Activated CD8-positive, alpha-beta memory T cell treated with anti-CD3 and anti-CD28 coated beads for 1 hour (primary cell): ENCODE measurements at places on chromosomes 3 and 15.

GRCh38 chr15:45456212-45457106 is 66.1 kb downstream of the SLC30A4 start:
- no peak for DNase-seq

DNA sequence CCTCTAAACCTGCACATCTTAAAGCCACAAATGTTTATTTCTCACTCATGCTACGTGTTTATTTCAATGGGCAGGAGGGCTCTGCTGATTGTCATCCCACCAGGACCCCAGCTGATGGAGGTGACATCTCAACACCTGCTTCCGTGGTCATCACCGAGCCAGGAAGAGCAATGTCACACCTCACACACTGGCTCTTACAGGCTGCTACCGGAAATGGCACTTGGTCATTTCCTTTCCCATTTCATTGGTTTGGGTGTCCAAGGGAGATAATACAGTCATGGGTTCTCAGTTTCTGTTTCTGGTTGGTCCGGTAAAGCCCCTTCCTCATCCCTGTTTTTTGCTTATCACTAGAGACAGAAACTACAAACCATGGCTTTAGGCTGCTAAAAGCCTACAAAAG is 41.9 kb downstream of the ABHD2 start:
- no peak for DNase-seq

GRCh38 chr3:38480093-38480445 is 16.1 kb upstream of the EXOG start:
- DNase-seq: no peak

DNA sequence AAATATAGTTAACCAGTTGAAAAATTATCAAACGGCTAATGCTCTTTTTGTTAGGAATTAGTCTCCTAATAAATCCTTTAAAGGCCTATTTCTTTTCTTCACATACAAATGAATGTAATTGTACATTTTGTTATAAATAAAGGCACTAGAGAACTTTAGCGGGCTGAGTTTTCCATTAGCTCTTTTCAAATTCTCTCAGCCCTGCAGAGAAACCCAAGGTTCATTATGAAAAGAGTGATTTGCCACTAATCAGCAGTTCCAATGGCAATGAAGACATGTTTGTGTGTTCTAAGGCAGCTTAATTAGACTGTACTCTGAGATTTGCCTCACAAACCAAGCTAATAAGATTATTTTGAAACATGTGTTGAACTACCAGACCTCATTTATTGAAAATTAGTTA is 64.6 kb upstream of the P2RY1 start:
- no peak for DNase-seq

- no peak for DNase-seq
Measured at GRCh38 chr3:45940781-45941365, 2.4 kb upstream of the CXCR6 start.

DNA sequence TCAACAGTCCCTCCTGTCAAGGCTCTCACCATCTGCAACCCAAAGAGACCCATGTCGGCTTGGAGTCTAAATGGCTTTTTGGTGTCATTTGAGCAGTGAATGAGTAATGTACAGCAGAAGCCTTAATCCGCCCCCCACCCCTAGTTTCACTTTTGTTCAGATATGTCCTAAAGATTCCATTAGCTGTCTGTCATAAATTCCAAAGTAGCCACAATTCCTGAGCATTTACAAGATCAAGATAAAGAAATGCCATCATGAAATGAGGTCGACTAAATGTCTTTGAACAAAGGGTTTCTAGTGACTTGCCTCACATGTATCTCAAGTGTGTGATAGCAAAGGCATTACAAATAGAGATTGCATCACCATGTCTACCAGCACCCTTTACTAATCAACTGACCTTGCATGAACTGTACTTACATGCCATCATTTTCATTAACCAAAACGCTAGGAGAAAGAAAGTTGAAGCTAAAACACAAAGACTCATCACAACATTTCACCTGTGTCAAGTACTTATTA is 123.8 kb upstream of the PHLDB2 start:
- no peak for DNase-seq

DNA sequence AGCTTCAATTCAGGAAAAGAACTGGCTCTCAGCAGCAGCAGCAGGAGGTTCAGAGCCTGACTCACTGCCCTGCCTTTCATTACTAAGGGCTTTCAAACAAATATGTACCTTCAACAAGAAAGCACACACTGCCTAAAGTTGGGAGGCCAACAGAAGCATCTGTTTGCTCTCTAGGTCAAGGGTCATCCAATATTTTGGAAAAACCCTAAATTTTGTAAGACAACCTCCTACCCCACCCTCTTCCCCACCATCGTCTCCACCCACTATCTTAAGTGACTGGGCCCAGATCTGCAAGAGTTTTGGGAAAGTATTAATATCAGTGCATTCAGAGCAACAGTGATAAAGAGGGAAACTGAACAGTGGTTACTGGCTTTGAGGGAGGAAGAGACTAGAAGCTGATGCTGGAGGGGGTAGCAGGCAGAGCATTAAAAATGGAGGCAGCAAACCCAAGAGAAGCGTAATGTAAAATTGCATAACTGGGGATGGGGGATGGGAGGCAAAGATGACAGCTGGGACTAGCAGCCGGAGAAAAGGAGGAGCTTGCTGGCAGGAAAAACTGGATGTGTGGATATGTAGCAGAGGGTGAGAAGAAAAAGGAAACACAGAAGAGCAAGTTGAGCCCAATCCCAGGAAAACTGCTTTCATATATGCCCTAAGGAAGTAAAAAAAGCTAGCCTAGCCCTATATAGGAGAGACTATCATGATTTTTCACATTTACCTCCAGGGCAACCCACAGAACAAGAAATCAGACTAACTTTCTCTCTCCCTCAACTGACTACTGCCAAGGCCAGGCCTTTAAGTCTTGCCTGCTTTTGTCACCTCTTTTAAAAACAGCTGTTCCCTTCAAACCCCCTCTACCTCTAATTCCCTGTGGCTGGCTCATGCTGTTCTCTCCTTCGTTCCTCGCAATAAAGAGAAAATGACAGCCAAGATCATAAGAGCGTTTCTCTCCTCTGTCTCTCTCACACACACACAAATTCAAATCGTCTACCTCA is 31.4 kb downstream of the NPTN start:
- DNase-seq: no peak

GRCh38 chr3:170982733-170983132 is 43.8 kb downstream of the SLC2A2 start:
- DNase-seq: no peak

DNA sequence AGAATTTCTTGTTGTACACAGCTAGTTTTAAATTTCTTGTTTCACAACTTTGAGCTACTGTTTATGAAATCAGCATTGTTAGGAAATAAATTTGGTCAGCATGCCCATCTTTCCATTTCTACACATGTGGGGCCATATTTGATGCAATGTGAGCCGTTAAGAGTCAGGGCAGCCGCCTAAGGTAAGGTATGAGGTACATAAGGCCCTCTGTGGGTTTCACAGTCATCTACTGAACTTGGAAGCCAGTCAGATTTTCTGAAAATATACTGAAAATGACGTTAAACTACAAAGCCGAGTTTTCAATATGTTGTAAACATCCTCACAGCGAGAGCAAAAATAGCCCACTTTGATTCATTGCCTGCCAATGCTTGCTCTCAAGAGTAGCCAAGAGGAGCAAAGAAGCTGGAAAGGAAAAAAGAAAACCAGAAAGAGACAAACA is 94.7 kb upstream of the PDZRN3 start:
- DNase-seq: no peak

GRCh38 chr3:73259856-73260255 is 198.4 kb downstream of the EBLN2 start:
- no peak for DNase-seq

- no peak for DNase-seq
Measured at GRCh38 chr3:42846685-42847522, 28.8 kb downstream of the CYP8B1 start.

- DNase-seq: no peak
Measured at GRCh38 chr15:31020542-31020941, 29.1 kb upstream of the MTMR10 start.

DNA sequence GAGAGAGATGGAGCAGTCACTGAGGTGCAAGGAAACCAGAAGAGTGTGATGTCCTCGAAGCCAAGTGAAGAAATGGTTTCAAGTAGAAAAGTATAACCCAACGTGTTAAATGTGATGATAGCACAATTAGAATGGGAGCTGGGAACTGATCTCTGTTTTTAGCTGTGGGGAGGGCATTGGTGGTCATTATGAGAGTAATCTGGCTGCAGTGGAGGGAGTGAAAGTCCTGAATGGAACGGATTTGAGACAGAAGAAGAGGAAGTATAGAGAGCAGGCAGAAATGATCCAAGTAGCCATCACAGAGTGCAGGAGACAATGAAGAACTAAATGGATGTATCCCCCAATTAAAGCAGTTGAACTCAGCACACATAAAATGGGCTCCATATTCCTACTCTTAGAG is 235.3 kb downstream of the IGSF11 start:
- no peak for DNase-seq

GRCh38 chr3:42672515-42672914 is 12.8 kb upstream of the KLHL40 start:
- no peak for DNase-seq

- DNase-seq: no peak
Measured at GRCh38 chr3:18440066-18440722, 15.1 kb upstream of the SATB1 start.

DNA sequence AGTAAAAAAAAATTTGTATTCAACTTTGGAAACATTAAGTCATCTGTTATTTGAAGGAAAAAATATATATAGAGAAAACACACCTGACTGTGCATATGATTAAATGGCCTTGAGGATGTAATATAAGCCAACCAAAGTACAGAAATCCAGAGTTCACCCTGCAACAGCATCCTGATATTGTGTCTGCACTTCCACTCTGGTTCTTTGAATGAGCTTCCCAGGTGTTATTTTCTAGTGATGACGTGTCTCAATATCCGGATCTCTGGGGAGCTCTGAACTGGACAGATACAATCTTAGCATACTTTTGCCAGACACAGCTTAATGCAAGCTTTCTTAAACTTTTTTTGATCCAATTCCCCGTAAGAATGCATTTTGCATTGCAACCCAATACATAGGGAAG is 19.5 kb upstream of the PIK3CB start:
- DNase-seq: no peak

GRCh38 chr15:58471348-58471747 is 39.6 kb downstream of the LIPC start:
- no peak for DNase-seq

DNA sequence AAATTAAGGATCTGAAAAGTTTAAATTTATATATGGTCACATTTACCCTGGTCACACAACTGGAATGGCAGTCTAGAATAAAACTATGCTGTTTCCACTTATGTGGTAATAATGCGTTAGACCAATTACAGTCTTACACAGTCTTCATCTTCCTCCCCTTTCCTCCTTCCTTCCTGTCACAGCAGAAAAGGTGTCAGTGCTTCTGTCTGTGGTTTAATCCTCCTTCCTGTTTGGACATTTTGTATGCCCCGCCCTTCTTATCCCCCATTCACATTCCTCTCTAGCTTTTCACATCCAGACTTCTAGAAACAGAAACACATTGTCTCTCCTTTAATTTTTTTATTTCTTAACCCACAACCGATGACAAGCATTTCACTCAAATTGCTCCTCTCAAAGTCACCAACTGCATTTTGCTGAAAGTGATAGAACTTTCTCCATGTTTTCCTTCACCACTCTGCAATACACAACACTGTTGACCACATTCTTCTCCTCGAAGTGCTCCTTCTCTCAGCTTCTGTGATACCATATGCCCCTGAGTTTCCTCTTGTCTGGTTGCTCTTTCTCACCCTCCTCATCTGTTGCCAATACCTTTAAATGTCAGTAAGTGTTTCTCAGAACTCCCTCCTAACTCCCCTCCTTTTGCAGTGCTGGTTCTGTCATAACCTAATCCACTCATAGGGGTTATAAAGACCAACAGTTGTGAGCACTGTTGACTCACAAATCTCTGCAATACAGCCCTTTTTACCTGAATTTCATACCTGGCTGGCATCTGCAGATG is 271.6 kb downstream of the UBE2E2 start:
- no peak for DNase-seq

DNA sequence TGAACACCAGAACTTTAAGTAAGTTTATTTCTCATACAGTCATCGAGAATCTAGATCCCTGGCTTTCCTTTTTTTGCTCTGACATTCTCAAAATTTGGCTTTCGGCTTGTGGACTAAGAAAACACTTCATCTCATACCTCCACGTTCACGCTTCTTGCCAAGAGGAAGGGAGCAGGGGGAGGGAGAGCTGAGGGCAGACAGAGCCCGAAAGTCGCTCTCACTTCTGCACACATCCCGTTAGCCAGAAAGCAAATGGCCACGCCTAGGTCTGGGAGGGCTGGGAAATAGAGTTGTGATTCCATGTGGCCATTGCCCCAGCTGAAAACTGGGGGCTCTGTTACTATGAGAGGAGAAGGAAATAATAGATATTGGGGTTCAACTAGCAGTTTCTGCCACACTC is 57.3 kb downstream of the MAP6D1 start:
- DNase-seq: no peak

DNA sequence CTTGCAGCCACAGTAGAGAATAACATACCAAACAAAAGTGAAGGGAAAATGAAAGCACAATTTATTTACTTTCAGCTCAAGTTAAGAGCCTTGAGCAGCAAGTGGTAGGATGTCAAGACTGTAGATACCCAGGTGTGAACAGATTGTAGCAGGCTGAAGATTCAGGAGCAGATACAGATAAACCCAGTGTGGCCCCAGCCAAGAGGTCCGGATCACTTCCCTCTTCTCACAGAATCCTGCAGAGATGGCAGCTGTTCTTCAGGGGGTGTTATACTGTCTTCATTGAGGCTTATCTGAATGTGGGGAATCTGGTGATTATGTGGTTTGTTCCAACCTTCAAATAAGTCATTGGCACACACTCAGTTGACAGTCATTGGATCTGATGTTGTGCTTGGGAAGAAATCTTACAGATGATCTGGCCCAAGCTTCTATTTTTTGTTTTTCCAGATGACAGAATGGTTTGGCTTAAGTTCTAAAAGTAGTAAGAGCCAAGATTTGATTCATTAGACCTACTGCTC is 2.2 kb downstream of the STARD9 start:
- DNase-seq: no peak

DNA sequence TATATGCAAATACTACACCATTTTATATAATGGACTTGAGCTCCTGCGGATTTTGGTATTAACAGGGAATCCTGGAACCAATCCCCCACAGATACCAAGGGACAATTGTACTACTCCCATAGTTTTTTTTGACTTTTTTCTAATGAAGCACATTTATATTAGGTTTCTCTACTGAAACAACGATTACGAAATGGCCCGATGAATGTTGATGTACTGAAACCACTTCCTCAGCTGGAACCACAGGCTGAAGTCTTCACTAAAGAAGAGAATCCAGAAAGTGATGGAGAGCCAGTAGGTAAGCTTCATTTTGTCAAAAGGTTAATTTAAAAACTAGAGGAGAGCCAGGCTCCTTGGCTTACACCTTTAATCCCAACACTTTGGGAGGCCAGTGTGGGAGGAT is 121.5 kb upstream of the LRRFIP2 start:
- DNase-seq: no peak

DNA sequence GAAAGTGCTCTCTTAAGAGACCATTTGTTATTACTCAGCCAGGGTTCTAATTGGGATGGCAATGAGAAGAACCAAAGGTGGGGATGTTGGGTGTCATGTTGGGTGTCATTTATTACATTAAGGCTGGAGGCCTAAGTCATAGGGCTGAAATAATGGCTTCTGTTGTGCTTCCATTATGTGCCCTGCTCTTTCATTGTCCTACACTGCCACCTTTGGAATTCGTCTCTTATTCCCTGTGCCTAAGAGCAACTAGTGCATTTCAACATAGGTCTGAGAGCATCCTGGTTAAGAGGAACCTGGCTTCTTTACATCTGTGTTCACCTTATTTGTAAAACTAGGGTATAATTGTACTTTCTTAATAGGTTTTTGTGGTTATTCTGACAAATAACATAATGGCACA is 32.2 kb downstream of the RIOX2 start:
- no peak for DNase-seq

- no peak for DNase-seq
Measured at GRCh38 chr15:68552773-68553172, 26.0 kb upstream of the CORO2B start.
